Heart right ventricle (tissue), 16 donors: ENCODE measurements at places on chromosomes 5 and 9.

GRCh38 chr9:116274293-116274692 lies 120.7 kb downstream of the PAPPA start:
- DNase-seq: no peak

DNA sequence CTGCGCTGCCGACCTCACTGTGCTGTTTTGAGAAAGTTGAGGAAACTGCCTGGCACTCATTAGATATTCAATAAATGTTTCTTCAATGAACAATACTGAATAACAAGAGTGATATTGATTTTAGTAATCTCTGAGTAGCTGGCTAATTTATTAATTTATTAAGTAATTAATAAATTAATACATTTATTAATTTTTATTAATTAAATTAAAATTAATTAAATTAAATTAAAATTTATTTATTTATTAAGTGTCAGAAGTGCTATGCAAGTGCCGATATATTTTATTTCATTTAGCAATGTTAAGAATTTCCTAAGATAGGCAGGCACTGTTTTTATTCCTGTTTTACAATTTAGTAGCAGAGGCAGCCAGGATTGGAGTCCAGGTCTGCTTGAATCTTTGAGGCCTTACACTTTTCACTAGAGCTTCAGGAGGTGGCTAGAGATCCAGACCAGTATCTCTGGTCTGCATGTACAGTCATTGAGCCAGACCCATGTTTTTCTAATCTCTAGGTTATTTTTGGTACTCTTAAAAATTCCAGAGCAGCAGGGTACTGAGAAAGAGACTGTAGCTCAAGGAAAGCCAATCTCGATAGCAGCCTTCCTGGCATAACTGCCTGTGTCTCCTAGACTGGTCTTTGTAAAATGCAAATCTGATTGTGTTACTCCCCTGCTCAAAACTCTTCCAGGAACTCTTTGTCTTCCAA lies 109.2 kb downstream of the ARHGEF28 start:
- DNase-seq: no peak

DNA sequence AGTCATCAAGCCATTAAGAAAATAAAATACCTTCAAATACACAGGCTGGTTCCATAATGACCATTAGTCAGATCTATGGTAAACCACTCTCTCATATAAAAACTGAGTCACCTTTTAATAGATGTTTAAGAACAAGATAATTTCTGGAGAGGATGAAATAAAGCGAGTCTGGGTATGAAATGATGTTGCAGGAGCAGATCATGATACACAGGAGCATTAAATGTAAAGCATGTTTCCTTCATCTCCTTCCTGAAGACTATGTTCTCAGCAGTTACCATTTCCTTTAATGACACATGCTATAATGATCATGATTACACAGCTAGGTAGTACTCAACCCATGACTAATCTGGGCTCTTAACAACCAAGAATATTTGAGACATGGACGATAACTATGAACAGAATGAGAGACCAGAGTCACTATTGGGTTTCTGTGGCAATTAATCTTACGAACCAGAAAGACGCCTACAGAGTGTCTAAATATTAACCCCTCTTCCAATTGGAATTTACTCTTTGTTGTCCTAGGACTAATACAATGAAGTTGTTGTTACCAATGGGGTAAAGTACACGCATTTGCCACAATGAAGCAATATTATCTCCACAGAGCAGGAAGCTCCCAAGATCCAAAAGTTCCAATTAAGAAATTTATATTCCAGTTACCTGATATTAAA lies 105.6 kb downstream of the NR6A1 start:
- no peak for DNase-seq

- DNase-seq: no peak
Observed at GRCh38 chr5:90398726-90399125, 10.8 kb downstream of the CETN3 start.

GRCh38 chr5:50807661-50808060 lies 141.2 kb downstream of the PARP8 start:
- DNase-seq: no peak

GRCh38 chr9:123487944-123488548 lies 132.0 kb downstream of the CRB2 start:
- no peak for DNase-seq

- DNase-seq: no peak
Observed at GRCh38 chr9:33307067-33307466, 16.8 kb downstream of the NFX1 start.

DNA sequence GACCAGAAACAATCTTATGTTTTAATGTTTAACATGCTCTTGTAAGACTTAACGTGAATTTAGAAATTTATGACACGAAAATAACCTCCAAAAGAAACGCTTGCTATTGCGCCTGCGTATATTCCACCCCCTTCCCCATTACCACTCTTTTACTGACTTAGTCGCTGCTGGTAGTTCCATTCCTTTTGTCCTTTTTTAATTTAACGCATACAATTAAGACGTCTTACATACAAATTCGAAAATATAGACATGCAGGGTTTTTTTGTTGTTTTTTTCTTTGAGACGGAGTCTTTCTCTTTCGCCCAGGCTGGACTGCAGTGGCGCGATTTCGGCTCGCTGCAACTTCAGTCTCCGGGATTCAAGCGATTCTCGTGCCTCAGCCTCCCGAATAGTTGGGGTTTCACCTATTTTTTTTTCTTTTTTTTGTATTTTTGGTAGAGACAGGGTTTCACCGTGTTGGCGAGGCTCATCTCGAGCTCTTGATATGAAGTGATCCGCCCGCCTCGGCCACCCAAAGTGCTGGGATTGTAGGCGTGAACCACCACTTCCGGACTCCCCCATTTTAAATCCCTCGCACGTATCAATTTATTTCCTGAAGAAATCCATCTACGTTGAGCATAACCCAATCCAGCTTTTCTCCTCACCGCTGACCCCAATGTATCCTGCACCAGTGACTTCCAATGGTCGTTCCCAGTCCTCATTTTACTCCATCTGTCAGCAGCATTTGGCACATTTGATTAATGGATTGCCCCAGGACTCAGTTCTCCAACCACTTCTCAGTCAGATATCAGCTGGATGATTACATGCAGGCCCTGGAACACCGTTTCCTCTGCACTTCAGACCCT lies 684 bp upstream of the MED7 start:
- DNase-seq: peak; percentile 41

- DNase-seq: no peak
Observed at GRCh38 chr9:126462617-126463016, 136.0 kb downstream of the MVB12B start.

- DNase-seq: no peak
Observed at GRCh38 chr5:110751902-110752762, 13.3 kb downstream of the SLC25A46 start.

GRCh38 chr5:53010814-53011213 lies 21.7 kb downstream of the ITGA2 start:
- DNase-seq: no peak

- DNase-seq: peak; percentile 93
Observed at GRCh38 chr5:133968204-133968980, at the start of gene C5orf15. Gene C5orf15 (minus strand): TSS chr5:133968625. CDS start chr5:133968584, 41 bp downstream.

DNA sequence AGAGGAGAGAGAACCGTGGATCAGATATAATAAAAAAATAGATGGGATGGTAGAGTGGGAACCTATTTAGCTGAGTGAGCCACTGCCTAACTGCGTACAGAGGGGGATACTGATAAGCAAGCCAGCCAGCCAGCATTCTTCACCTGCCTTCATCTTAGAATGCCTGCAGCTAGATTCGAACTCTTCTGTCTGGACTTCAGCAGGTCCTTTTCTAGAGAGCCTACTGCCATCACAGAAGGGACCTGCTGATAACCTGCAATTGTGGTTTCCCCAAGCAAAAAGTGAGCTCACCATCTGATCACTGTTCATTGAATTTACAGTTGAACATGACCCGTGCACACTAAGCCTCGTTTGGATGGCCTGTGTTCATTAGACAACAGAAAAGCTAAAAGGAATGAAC lies 109.4 kb downstream of the CDC42SE2 start:
- DNase-seq: no peak

- no peak for DNase-seq
Observed at GRCh38 chr9:93960221-93960970, 5.2 kb upstream of the BARX1 start.

DNA sequence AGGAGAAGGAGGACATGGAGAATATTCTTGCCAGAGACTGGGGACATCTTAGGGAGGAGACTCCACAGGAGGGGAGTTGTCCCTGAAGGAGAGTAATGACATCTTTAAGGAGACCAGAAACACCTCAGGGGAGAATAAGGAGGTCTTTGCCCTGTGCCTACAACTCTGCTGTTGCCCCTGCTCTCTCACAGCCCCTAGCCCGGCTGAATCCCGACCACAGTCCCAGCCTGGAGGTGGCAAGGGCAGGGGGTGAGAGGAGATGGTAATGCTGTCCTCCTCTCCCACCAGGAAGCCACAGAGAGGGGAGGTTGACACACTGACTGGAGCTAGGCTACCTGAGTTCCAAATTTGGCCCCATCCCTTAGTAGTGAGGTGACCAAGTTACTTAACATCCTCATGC lies 30.2 kb upstream of the ENHO start:
- DNase-seq: no peak

GRCh38 chr5:115271295-115272050 lies 8.8 kb upstream of the PGGT1B start:
- no peak for DNase-seq

DNA sequence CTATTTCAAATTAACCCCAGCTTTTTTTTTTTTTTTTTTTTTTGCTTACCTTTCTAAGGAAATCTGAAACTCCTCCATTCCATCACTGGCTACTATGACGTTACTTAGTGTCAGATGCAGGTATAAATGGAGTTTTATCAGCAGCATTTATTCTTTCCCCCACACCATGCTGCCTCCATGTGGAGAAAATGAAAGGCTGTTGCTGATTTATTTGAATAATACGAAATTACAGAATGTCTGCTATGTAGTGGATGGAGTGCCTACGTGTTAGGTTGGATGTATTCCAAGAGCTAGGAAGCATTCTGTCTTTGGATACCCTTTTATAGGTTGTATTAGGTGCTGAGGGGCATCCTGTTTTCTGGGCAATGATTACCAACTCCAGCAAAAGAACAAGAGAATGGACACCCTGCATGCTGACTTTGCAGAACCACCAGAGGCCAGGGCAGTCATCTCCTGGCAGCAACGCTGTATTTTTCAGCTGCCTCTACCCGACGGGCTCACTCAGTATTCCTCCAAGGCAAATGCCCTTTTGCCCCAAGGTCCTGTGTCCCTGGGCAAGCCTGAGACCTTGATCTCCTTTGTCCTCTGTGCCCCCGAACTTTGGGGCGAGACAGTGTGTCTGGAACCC lies 199.5 kb downstream of the ALDH1A1 start:
- DNase-seq: no peak

DNA sequence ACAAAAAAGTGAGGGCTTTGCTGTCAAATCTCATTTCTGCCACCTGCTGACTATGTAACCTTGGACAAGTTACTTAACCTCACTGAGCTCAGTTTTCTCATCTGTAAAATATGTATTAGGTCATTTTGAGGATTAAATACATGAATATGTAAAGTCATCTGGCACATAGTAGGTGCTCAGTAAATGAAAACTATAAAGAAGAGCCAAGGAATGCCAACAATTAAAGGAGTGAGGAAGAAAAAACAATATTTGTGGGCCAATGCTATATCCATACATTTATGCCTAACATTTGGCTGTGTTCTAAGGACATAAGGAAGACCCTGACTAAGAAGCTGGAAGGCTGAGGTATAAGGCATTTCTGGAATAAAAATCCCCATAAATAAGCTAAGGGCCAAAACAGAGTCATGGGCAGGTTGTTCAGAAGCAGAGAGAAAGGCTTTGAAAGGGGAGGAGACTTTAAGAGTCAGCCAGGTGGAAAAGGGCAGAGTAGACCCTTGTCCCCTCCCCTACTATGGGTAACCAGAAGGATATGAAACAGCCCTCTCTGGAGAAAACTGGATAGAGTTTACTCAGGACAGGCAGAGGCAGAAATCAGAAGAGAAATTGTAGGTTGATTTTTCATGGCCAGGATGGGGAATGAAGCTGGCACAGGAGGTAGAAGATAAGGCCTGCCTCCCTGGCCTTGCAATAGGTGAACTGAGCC lies 47.6 kb upstream of the SIL1 start:
- DNase-seq: no peak

GRCh38 chr5:149466457-149466972 lies 84.7 kb downstream of the CSNK1A1 start:
- DNase-seq: no peak

DNA sequence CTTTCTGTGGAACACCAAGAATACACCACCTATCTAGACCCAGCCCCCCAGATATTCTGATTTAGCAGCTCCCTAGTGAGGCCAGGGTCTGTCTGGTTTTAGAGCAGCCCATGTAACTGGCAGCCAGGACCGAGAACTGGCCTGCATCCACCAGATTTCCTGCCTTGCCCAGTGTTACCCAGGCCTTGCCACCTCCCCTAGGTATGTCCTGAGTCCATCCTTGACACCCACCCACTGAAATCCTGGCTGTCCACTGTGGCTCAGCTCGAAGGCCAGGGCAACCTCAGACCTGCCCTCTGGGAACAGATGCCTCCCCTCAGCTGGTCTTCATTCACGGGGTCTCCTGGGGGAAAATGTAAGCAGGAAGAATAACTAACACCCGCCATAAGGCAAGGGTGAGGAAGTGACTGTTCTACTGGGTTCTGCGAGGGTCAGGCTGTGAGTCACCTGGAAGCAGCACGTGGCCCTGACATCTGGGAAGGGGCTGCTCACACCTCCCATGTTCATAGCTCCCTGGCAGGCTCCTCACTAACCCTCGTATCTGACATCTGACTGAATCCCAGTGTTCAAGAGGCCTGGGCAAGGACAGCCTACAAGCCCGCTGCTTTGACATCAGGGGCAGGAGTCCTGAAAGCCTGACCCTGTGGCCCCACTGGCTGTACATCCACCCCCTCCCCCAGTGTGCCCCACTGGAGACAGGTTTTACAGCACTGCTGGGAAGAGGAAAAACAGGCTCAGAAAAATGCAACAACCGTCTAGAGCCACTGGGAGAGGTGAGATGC lies 72.7 kb downstream of the SEMA4D start:
- no peak for DNase-seq

GRCh38 chr9:89234205-89235067 lies 55.8 kb upstream of the SHC3 start:
- DNase-seq: no peak

DNA sequence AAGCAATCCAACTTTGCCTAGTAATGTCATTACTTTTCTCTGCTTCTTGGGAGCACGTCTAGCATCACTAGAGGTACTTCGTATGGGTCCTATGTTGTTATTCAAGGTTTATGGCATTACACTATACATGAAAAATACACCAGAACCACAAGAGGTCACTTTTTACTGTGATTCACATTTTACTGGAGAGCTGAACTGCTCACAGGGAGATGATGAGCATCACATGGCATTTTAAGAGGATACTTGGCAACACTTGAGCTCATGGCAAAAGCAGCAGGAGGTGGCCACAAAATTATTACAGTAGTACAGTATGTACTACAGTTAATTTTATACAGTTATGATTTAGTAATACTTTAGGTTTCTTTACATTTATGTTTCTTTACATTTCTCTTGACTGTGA lies 223.4 kb downstream of the PARP8 start:
- DNase-seq: no peak

- no peak for DNase-seq
Observed at GRCh38 chr5:150777685-150778084, 872 bp upstream of the SMIM3 start.

- peak; percentile 57 for DNase-seq
Observed at GRCh38 chr9:95023217-95024003, 294.1 kb downstream of the FANCC start.

- no peak for DNase-seq
Observed at GRCh38 chr9:132873403-132873802, 4.7 kb downstream of the AK8 start.
